ENCODE measurements at places on chromosomes 3 and 15.

DNA sequence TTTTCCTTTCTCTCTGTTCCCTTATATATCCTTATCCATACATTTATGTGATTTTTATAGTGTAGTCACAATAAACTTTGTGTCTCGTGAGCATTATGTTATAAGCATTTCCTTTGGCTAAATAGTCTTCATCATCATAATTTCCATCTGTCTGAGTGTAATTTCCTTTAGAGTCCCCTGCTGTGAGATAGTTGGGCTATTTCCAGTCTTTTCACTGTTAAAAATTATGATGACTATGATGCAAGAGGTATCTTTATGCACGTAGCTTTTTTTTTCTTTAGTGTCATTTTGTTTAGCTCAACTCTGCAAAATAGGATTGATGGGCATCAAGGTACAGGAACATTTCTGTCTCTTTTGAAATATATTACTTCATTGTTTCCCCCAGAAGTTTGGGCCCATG is 26.9 kb upstream of the CA12 start:
- no peak for DNase-seq

DNA sequence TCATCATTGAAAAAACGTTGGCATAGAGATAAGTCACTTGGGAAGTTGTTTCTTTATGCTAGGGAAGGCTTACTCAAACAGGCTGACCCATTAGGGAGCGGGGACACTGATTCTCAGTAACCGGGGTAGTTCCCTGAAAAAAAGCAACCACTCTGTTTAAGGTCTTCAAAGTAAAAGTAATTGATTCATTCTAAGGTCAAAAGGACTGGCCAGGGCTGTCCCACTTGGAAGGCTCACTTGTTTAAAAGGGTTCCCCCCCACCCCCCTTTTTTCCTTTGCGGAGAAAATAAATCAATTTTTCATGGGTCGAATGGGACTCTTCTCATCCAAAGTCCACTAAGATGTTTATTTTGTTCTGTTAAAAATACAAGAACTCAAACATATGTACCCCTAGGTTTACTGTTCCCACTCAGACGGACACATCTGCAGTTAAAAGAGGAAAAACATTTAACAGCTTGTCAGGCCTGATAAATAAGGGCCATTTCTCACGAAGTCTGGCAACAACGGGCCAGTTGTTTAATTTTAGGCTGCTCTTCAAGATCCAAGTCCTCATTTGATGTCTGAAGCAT is 53.0 kb downstream of the ARHGEF3 start:
- no peak for DNase-seq

DNA sequence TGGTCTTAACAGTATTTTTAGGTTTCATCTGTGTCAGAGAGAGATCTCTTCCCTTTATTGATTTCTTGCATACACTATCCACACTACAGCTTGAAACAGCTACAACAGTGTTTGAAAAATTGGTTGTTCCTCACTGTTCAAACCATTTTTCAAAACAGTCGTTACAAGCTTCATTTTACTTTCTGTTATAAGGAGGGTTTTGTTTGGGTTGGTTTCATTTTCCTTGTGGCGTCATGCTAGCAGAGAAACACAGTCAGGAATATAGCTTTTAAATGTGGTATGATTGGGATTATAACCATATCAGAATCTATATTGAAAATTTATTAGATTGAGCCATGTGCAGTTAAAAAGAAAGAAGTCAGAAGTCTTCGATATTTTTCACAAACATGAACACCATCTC is 400.6 kb downstream of the ZBTB20 start:
- DNase-seq: no peak

DNA sequence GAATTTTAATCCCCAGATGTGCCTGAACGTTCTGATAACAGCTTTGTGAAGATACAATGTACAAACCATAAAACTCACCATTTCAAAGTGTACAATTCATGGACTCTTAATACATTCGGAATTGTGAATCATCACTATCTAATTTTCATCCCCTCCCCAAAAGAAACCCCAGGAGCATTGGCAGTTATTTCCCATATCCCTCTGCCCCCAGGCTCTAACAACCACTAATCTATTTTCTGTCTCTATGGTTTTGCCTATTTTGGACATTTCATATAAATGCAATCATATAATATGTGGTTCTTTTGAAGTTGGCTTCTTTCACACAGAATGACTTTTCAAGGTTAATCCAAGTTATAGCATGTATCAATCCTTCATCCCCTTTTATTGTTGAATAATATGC is 25.3 kb downstream of the PRICKLE2 start:
- DNase-seq: no peak

DNA sequence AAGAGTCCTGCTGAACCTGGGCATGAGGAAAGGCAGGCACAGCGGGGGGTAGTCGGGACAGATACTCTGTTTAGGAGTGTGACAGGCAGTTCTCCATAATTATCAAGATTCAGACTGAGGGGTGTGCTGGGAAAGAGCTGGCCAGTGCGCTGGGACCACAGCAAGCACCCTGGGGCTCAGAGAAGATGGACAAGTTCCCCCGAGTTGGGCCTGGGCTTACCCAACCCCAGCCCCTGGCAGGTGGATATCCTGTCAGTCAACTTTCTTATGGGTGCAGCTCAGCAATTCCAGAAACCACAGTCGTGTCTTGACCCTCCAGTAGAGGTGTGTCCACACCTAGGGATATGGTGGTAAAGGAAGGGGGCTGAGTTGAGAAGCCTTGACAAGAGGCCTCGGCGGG is 49.2 kb upstream of the PRR20G start:
- no peak for DNase-seq

GRCh38 chr15:79682285-79682684 is 214.5 kb downstream of the MTHFS start:
- DNase-seq: no peak

- no peak for DNase-seq
Observed at GRCh38 chr3:7322957-7323669, 462.2 kb downstream of the GRM7 start.

GRCh38 chr3:118075873-118076272 is 958.8 kb downstream of the IGSF11 start:
- DNase-seq: no peak

DNA sequence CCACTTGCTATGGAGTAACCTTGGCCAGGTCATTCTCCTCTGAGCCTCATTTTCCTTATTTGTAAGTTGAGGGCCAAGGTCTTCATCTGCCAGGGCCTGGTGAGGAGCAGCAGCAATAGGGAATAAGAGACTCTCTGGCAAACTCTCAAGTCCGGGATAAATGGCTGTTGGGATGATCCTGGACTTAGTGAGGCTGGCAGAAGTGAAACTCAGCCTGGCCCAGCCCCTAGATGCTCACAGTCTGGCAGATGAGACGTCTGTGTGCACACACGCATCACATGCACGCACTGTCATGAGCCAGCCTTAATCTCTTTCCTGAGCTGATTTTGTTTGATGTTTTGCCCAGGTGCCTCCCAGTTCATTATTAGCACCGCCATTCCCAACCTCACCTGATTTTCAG is 26.8 kb downstream of the SLC6A6 start:
- DNase-seq: peak; percentile 67

- peak; percentile 75 for DNase-seq
Observed at GRCh38 chr3:113054552-113054951, 63.8 kb downstream of the GTPBP8 start.
